ENCODE measurements at places on chromosomes 1 and 21.

- no peak for DNase-seq
Observed at GRCh38 chr21:44379515-44379848, 26.1 kb downstream of the TRPM2 start.

- no peak for DNase-seq
Observed at GRCh38 chr1:11196945-11197344, 7.8 kb downstream of the ANGPTL7 start.

DNA sequence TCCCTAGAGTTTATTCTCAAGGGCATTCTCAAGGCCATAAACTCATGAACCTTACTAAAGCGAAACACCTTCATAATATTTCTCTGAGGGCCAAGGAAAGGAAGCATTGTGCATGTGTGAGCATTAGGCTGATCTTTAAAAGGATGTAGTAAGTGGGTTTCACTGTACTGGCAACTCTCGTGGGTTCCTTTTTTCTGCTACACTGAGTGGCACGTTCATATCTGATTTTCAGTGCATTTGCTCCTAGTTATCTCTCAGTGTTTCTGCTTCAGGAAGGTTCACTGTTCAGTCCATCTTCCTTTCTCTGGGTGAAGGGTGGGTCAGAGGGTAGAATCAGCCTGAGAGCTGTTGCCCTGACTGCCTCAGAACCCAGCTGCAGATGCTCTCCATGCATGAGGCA is 192.8 kb upstream of the ADGRL2 start:
- DNase-seq = no peak

- DNase-seq = no peak
Observed at GRCh38 chr1:234863551-234863971, 253.6 kb upstream of the IRF2BP2 start.

DNA sequence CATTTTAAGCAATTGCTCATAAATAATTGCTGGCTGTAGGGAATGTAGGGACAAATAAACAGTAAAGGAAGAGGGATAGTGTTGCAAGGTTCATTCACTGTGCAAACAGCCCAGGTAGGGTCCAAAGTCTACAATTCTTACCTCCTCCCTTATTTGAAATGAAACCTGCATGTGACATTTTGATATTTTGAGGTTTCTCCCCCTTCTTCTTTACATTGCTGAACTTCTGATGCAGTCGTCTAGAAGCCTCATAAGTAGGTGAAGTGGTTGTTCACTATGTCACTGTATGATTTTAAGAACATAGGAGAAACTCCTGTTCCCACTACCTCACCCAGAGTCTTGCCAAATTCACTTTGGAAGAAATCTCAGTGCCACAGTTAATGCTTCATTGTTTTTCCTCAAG is 16.1 kb downstream of the F5 start:
- DNase-seq = no peak

DNA sequence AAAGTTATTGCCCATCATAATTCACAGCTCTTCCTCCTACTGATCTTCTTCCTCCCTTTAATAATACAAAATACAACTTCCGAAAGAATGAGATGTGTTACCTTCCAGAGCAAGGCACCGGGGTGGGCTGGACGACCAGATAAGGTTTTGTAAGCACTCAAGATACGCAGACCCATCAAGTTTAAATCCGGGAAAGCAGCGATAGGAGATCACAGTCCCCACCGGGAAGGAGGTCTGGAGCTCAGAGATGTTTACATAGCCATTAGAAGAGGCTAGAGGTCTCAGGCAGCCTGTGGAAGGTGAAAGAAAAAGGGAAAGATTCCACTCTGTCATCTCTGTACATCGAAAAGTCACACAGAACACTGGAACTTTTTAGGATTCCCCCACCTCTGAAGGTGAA is 99.4 kb downstream of the SUSD4 start:
- DNase-seq = no peak

DNA sequence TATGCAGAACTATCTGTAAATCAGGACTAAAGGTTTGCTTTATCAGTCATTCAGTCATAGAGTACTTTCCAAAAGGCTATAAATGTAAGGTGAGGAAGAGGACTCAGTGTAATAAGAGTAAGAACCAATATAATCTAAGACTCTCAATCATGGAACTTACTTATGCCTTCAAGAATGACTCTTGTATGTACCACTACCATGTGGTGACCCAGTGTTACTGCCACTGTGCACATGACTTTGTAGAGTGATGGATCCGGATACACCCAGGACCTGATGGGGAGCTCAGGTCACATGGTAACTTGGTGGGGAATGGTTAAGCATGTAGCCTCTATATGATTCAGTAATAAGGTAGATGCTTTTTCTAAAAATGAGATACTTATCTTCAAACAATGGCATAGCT is 2099.8 kb downstream of the MRPL39 start:
- DNase-seq = no peak

DNA sequence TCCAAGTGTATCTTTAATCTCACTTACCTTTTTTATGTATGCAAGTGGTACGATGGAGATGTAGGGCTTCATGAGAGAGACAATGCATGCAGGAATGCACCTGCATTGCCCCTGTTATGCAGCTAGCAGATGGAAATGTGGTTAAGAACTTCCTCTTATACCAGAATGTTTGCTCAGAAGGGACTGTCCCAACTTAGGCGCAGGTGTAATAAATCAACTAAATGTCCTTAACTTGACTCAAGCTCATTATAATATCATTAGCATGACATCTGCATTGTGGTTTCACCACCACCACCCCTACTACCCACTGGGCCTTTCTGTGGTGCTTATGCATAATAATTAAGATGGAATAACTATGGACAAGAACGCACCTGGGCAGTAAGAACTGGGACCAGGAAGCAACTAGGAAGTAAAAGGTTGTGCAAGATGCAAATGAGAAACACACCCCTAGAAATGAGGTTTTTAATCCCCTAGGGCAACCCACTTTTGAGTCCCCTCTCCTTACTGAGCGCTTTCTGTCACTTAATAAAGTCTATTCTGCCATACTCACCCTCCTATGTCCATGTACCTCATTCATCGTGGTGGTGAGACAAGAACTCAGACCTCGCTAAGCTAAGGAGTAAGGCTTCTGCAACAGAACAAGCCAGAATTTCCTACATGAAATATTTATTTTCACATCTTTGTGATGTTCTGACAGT is 1103.3 kb upstream of the B3GALT2 start:
- peak; percentile 7 for DNase-seq

DNA sequence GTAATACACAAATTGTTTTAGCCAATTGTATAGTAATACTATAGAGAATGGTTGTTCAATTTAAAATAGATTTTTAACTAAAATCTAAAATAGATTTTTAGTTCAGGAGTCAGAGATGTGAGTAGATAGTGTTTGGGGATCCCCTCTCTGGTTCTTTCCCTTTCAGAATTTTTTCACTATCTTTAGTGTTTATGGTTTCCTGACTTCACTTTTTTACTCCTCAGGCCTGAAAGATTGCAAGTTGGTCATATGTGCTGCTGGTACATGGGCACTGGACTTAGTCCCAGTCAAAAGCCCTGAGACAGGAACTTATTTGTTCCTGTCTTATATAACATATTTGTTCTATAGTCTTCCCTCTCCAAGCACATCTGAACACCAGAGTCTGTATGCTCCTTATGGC is 96.8 kb upstream of the ATP1B1 start:
- no peak for DNase-seq

DNA sequence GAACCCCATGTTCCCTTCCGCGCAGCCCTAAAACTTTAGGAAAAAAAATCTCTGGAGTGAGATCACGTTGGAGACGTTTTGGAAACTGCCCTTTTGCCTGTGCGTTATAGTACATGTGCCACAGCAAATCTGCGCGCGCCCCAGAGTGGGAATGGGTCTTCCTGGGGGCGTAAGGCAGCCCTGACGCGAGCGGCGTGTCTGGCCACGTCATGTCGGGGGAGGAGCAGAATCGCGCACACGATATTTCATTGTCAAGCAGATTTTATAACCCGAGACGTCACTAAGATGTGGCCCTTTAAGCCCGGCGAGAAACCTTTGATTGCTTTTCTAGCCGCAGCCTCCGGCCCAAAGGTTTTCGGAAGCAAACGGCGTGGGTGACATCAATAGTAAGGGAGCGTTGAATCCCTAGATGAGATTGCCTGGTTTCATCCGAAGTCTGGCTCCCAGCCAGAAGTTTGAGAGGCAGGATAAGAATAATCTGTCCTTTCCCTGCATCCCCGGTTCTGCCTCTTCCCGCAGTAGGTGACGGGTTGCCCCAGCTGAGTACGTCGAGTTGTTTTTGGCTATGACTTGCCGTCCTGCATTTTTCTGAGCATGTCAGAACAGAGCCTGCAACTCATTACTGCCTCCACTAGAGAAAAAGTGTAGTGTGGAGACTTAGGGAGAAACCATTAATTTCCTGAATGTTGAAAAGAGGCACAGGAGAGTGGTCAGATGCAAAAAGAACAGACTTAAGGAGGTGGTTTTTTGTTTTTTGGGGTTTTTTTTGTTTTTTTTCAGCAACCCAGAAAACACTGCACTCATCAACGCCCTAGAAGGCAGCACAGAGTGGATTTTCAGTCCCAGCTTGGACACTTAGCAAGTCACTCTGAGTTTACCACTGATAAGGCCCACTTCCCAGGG is 817 bp upstream of the PMVK start:
- DNase-seq = peak; percentile 90

DNA sequence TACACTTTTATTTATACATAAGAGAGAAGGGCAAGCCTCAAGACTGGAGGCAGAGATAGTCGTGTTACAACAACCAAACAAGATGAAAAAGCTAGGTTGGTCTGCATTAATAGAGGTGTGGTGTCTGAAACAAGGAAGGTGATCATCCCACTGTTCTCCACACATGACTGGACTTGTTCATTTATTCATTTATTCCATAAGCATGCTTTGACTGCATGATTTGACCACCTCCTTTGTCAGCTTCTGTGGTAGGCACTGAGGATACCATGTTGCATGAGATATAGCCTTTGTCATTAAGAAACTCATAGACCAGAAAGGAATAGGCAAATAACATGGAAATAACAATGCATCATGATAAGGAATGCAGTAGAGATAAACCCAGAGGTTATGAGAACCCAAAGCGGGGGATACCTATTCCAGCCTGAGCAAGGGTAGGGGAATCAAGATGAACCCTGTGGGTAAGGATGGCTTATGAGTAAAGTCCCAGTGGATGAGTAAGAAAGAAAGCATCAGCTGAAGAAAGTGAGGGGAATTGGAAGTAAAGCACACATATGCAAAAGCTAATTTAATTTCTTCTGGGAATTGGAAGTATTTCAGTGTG is 173.7 kb upstream of the FGGY start:
- no peak for DNase-seq

Data from activated naive CD4-positive, alpha-beta T cell (primary cell).